Activated CD4-positive, CD25-positive, alpha-beta regulatory T cell treated with anti-CD3 and anti-CD28 coated beads, Interleukin-2, amount 50 U/mL, for 24 hours (primary cell): ENCODE measurements at places on chromosomes 6 and 20.

DNA sequence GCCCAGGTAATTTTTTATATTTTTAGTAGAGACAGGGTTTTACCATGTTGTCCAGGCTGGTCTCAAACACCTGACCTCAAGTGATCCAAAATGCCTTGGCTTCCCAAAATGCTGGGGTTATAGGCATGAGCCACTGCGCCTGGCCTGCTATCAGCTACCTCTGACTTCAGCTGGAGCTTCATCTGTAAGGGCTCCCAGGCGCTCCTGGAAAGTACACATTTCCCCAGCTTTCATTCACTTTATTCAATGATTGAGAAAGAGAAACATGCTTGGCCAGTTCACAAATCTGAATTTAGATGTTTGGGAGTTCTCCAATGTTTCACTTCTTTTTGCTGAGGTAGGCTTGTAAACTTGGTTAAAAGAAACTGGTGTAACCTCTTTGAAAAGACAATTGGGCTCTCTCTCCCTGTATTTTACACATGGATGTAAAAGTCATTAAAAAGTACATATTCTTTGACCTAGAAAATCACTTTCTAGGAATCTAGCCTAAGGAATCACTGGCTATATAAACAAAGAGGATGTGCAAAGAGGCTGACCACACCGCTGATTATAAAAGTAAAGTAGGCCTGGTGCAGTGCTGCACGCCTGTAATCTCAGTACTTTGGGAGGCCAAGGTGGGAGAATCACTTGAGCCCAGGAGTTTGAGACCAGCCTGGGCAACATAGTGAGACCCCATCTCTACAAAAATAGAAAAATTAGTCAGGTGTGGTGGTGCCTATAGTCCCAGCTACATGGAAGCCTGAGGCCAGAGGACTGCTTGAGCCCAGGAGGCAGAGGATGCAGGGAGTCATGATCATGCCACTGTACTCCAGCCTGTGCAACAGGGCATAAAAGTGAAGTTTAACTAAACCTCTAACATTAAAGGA, 128.9 kb downstream of the BACH2 start:
- no peak for ATAC-seq

DNA sequence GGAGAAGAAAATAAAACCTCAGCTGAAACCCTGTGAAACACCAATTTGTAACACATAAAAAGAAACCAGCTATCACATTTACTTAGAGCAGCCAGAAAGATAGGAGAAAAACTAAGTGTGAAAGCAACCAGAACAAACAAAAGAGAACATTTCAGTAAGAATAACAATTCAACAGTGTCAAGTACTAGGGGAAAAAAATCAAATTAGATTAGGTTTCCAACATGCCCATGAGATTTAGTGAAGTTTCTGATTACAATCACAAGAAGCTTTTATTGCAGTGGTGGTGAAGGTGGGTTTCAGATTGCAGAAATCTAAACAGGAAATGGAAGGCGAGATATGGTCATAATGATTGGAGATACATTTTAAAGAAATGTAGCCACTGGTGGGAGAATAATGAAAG, 22.1 kb upstream of the TRDN start:
- no peak for ATAC-seq

DNA sequence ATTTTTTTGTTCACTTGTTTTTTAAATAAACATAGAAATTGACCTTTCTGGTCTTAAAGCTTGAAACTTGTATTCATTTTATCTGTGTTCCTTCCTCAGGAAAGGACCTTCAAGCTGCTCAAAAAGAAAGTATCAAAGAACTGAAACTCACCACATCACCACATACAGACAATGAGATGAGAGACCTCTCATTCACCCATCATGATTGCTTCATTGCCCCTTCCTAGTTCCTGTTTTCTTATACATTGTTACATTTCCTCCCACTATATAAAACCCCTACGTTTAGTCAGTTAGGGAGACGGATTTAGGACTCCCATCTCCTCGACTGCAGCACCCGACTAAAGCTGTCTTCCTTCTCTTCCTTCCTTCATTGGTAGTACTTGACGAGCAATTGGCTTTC, 180.5 kb upstream of the OPRM1 start:
- no peak for ATAC-seq

GRCh38 chr6:143141442-143141841, 80.8 kb downstream of the AIG1 start:
- no peak for ATAC-seq

GRCh38 chr6:35148167-35148741, 7.1 kb upstream of the TCP11 start:
- ATAC-seq, result peak; percentile 89

- no peak for ATAC-seq
Measured at GRCh38 chr20:17854307-17854903, 114.2 kb downstream of the SNX5 start.

DNA sequence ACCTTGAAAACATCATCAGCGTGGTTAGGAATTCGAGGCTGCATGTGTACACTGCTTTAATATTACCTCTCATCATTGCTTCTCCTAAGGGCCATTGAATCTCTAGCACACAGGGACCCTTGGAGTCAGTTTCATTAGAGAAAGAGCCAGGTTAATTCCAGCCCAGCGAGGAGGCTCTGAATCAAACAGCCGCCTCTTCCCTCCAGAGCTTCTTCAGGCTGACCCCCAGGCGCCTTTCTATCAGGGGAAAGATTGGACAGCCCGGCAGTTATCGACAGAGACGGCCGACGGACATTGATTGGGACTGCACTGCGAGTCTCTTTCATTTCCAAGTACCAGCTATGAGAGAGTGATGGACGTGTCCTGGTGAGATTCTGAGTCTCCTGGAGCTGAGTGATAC, 159.2 kb downstream of the ANKRD60 start:
- ATAC-seq, result no peak

GRCh38 chr6:120587381-120587780, 746.9 kb downstream of the TBC1D32 start:
- no peak for ATAC-seq

- ATAC-seq, result no peak
Measured at GRCh38 chr20:54114109-54114508, 43.7 kb upstream of the BCAS1 start.

DNA sequence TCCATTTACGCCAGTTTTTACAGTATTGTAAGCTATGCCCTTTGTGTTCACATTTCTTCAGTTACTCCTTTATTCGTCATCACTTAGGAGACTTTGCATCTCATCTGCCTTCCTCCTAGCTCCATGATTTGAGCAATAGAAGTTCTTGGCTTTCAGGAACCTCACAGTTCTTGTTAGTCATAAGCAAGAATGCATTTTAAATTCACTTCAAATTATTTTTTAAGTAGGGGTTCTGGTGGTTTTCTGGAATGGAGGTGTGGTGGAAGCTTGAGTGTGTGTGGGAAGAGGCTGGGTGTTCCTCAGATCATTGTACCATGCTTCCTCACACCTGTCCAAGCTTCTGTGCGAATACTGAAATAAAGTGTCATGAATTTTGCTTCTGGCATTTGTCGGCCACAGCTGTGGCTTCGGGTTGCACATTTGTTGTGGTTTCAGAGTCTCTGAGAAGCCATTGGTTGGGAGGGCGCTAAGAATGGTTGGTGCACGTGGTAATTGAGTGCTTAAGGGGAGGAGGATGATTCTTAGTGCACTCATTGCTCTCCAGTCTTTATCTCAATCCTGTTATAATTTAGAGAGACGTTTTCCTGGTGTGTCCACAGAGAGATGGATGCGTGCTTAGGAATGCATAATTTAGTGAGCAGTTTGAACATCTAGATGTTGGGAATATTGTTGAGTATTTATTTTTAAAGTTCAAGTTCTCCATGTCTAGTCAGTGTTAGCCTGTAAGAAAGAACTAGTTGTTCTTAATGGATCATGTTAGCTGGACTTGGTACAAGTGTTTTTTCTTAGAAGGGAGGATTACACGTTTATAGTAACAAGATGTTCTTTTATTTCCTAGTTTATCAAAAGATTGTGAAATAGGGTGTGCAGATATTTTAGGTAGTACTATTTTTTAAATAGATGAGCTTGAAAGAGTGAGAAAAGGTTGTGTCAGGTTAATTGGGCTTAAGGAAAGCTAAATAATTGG, 31.9 kb downstream of the FOXO3 start:
- ATAC-seq, result peak; percentile 78

DNA sequence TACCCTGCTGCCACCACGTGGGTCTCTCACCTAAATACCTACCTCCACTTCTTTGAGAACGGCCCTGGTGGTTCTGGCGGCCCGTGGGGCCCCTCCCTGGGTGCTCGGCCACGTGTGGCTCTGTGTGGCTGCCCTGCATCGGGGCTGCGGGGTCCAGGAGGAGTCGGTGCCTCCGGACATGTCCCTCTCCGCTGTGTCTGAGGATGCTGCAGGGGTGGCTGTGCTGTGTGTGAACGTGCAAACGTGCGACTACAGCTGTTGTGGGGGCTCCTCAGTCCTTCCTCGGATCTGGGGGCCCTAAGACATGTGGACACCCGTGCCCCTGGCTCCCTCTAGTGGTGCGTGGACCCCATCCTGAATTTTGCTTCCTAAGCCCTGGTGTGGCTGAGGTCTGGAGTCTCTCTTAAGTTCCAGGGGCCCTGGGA, 691.8 kb downstream of the QKI start:
- ATAC-seq, result no peak

GRCh38 chr20:63576311-63576710, 2.3 kb upstream of the HELZ2 start:
- no peak for ATAC-seq

DNA sequence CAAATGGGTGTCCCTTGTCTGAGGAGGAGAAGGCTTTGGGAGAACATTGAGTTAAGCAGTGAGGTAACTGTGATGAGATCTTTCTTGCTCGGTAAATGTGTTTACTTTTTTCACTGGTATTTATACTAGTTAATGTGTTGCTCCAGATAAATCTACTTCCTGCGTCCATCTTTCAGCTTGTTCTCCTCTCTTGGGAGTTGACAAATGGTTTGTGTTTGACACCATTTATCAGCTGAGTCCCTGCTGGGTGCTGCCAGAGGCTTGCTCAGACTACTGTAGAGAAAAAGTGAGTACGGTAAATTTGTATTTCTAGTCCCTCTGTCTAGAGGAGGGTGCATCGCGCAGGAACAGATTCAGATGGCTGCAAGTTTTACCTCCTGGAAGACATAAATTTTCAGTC, 8.3 kb upstream of the PRDM1 start:
- no peak for ATAC-seq

DNA sequence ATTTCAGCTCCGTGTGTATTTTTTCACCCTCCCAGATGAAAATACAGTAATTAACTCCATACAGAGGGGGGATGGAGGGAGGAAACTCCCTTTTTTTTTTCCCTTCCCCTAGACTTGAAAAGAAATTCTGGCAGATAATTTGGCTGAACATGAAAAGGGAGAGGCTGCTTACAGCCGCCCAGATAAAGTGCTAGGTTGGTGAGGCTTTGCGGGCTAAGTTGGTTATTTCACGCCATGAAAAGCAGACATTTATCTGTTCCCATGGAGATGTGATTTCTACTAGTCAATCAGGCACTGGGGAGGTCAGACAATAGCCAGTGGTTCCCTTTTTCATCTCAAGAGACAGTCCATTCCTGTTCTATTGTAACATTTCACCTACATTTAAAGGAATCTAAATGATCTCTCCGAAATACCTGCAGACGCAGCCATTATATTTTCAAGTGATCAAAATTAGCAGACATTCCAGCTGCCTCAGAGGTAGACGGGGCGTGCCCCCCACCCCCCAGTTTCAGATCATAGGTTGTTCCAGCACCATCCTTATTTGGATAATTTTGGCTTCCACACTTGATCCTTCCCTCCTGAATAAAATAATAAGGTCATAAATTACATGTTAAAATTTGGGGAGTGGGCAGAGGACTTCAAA, 143.9 kb upstream of the ZNF217 start:
- ATAC-seq, result no peak

- ATAC-seq, result no peak
Measured at GRCh38 chr6:80872951-80873308, 766.5 kb downstream of the BCKDHB start.

DNA sequence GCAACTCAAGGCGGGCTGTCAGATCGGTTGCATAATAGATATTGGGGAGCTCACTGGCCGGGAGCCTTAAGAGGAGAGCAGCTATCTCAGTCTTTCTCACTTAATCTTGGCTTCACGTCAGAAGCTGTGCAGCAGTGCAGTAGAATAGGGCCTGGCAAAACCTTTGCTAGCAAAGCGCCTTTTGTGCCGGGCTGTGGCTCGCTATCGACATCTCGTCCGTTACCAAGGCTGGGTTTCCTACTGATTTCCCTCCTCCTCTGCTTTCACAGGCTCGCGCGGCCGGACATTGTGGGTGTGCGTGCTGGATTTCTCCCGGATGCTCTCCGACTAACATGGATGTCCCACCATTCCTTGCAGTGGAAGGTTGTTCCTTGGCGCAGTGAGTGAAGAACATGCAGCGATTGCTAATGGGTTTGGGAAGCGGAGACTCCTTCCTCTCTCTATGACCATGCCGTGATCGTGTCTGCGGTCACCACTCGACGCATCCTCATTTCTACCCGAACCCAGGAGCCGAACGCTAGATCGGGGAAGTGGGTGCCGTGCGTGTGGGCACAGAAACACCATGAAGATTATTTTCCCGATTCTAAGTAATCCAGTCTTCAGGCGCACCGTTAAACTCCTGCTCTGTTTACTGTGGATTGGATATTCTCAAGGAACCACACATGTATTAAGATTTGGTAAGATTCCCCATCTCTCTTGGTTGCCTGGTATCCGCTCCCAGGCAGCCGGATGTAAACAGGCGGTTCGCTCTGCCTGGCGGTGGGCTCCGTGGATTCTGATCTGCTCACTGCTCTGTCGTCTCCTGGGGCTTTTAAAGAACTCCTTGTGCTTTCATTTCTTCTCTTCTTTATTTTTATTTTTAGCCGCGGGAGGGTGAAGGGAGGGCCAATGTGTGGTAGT, 5.5 kb downstream of the GRIK2 start:
- no peak for ATAC-seq

- ATAC-seq, result no peak
Measured at GRCh38 chr20:58464838-58465237, 50.4 kb downstream of the APCDD1L start.

GRCh38 chr20:31484001-31484400, 8.9 kb downstream of the REM1 start:
- no peak for ATAC-seq
